Epithelial cell of proximal tubule (primary cell): ENCODE measurements at places on chromosomes 6 and 20.

DNA sequence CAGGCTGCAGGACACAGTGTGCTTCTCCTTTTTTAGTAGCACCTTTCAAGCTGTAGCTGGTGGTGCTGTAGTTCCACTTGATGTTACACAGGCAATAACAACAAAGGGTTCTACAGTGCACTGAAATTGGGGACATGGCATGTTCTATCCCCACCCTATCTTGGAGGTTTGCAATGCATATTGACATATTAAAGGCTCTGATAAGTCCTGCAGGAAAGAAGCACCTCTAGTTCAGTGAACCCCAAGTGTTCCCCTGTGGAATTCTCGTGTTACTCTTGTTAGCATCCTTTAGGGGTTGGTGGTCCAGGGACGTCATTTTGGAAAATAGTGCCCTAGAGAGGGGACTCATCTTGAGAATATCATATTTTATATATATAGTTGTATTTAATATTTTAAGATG is 337.6 kb downstream of the DHX35 start:
- DNase-seq: no peak

DNA sequence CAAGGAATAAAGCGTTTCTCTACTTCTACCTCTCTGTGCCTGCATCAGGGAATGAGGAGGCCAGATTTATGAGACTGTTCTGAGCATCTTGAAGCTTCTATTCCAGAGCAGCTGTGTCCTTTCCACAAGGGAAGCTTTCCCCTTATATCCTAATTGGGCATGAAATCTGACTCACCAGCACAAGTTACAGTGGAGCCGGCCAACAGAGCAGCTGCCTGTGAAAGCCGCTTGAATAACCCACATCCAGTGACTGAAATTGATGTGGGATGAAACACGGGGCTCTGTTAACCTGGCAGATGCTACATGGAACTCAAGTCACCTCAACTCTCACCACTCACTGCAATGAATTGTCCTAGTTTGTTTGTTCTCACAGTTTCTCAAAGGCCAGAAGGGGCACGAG is 400.3 kb downstream of the TFAP2A start:
- DNase-seq: no peak

- DNase-seq: no peak
Measured at GRCh38 chr6:148379481-148379880, 36.8 kb downstream of the SASH1 start.

GRCh38 chr6:133240511-133241085 is 559 bp upstream of the EYA4 start:
- DNase-seq: no peak

DNA sequence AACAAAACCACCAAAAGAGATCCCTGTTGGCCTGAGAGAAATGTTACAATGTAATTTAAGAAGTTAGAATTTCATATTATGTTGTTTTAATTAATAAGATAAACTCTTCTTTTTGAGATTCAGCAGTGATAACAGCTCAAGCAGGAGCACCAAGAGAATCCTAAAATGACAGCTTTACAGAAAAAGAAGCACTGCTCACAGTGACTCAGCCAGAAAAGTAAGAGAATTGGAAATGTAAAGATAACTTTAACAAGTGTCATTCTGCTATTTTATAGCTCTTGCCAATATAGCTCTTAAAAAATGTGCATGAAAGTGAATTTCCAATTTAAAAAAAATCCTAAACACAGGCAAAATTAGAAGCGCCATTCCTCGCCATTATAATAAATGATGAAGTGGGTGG is 111.3 kb downstream of the UBE3D start:
- no peak for DNase-seq

- DNase-seq: no peak
Measured at GRCh38 chr6:26754212-26754611, 94.7 kb upstream of the ZNF322 start.

- DNase-seq: no peak
Measured at GRCh38 chr6:13260831-13261230, 67.5 kb downstream of the TBC1D7 start.

DNA sequence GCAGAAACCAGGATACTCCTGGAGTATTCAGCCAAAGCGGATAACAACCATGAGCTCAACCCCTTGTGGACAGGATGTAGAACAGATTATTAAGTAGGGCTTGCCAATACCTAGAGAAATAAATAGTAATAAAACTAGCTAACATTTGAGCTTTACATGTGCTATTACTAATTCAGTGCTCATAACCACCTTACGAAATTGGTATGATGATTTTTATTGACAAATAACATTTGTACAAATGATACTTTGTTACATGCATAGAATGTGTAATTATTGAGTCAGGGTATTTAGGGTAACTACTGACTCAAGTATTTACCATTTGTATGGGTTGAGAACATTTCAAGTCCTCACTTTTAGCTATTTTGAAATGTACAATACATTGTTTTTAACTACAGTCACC is 287.9 kb downstream of the CDC5L start:
- no peak for DNase-seq

DNA sequence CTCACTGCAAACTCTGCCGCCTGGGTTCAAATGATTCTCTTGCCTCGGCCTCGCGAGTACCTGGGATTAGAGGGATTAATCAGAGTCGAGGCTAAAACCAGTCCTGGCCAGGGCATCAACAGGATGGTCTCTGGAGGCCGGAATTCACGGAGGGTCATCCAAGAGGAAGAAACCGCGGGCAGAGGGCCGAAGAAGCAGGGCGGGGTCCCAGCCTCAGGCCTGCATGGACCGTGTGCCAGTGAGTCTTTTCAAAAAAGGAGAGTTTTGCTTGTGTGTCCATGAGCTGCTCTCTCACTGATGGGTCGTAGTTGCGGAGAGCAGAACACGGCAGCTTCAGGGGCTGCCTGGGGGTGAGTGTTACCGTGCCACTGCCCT is 295.1 kb upstream of the ZNF337 start:
- no peak for DNase-seq

- DNase-seq: peak; percentile 23
Measured at GRCh38 chr6:23244300-23244699, 674.9 kb downstream of the HDGFL1 start.

DNA sequence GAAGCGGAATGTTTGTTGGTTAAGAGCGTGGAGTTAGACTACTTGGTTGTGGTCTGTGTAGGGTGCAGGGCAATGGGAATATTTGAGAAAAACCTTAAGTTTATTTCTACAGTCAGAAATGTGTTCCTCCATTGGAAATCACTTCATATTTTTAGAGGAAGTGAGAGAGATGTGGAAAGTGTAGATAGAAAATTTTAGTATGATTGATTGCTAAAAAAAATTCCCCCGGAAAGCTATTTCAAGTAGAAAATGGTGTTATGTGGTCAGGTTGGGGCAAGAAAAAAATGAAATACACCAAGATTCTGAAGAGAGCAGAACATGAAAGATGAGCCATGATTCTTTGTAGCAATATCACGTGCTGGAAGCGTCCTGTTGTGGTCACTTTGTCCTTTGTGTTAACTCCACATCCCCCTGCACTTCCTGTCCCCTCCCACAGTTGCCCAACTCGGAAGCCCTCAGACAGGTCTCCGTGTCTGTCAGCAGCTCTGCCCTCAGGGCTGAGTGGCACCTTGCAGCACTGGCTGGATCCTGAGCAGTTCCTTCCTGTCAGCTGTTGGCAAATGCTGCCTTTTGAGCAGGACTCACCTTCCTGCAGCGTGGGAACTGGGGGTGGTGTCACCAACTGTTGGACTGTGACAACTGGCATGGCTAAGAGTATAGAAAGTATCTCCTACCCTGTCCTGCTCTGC is 137.5 kb upstream of the SLC24A3 start:
- no peak for DNase-seq

- DNase-seq: no peak
Measured at GRCh38 chr6:166743406-166744222, 116.6 kb upstream of the RPS6KA2 start.

- DNase-seq: no peak
Measured at GRCh38 chr6:44837741-44838140, 450.2 kb downstream of the CDC5L start.

GRCh38 chr6:82362878-82363427 is 664 bp upstream of the TPBG start:
- no peak for DNase-seq

- no peak for DNase-seq
Measured at GRCh38 chr20:36115925-36116324, 38.6 kb upstream of the EPB41L1 start.
